Activated CD4-positive, alpha-beta memory T cell treated with anti-CD3 and anti-CD28 coated beads for 36 hours (primary cell): ENCODE measurements at places on chromosomes 13 and 19. TPM values are rescaled to one million over a fixed set of nuclear protein-coding genes. Genes with fewer than 3 reads are reported as not detected.
A peak's percentile ranks its signal among the peaks of the same experiment; 100 is the strongest.

CNN1 gene
- total RNA-seq = not detected

DNA sequence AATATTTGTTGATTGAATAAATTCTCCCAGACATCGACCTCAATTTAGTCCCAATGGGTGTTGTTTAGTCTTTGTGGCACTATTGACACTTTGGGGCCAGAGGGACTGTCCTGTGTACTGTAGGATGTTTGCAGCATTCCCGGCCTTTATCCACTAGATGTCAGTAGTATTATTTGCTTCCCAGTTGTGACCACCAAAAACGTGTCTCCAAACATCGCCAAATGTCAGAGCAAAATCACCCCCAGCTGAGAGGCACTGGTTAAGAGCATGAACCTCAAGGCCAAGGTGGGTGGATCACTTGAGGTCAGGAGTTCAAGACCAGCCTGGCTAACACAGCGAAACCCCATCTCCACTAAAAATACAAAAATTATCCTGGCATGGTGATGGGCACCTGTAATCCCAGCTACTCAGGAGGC, 15.4 kb downstream of the NLRP12 start:
- no peak overlapping the region for H3K27ac ChIP-seq
- no peak for DNase-seq
- H3K27me3 ChIP-seq = no peaks in the 10 kb centered on the region
- no peak overlapping the region for H3K4me3 ChIP-seq
- H3K4me1 ChIP-seq = no peaks in the 10 kb centered on the region

DNA sequence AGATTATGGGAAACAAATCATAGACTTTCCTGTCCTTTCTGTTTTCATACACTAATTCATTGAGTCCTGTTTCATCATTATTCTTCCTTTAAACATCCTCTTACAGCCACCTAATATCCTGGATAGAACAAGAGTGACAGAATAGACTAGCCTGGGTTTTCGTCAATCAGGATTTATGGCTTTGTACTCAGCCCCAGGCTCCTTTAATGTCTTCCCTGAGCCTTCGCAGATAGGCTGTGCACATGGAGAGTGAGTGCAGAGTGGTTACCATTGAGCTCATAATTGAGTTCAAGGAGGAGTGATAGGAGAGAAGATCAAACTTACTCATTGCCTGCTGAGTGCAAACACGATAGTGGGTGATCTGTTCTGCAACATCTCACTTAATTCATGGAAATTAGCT, 304.9 kb downstream of the TDRD3 start:
- H3K27ac ChIP-seq = no peak overlapping the region
- no peaks in the 10 kb centered on the region for H3K36me3 ChIP-seq
- DNase-seq = no peak
- H3K4me3 ChIP-seq = no peak overlapping the region
- no peaks in the 10 kb centered on the region for H3K27me3 ChIP-seq
- H3K4me1 ChIP-seq = no peaks in the 10 kb centered on the region

MAST1 gene
- 2.3 TPM for total RNA-seq

DNA sequence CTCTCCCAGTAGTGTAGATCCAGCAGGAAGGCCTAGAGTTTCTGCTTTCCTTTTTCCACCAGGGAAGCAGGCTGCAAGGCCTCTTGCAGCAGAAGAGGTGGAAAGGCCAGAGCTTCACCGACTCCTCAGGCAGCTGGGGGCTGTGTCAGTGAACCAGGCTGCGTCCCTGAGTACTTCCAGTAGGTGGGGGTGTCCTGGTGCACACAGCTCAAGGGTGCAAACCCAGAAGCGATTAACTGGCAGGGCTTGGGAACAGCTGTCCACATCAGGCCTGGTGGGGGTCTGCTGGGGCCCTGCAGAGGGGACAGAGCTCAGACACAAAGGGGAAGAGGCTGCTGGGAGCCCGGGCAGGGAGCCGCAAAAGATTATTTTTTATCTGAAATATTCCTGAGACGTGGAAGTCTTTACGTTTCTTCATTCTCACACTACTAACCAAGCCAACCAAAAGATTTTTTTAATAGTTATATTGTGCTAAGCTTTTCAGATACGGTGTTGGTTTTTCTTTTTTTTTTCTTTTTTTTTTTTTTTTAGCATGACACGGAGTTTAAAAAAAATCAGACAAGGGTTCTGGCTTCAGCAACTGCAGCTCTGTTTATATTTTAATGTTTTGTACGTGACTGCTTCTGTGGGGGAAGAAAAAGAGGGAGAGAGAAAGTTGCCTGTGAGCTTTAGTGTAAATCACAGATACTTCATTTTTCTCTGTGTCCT, 11.0 kb downstream of the TSHZ3 start:
- no peak overlapping the region for H3K4me3 ChIP-seq
- no peak for DNase-seq
- no peak overlapping the region for H3K27ac ChIP-seq
- peaks cover 7% of the 10 kb centered on the region for H3K27me3 ChIP-seq
- no peaks in the 10 kb centered on the region for H3K36me3 ChIP-seq
- H3K4me1 ChIP-seq = peaks cover 25% of the 10 kb centered on the region

KPTN gene
- total RNA-seq = 7.0 TPM

GRCh38 chr19:24046550-24046949, 40.4 kb upstream of the ZNF254 start:
- H3K36me3 ChIP-seq = peaks cover 48% of the 10 kb centered on the region
- no peaks in the 10 kb centered on the region for H3K27me3 ChIP-seq
- peaks cover 3% of the 10 kb centered on the region for H3K4me1 ChIP-seq
- H3K27ac ChIP-seq = no peak overlapping the region
- DNase-seq = no peak

DACH1 gene
- not detected for total RNA-seq

- peaks cover 9% of the 10 kb centered on the region for H3K27me3 ChIP-seq
- H3K4me3 ChIP-seq = no peak overlapping the region
- no peaks in the 10 kb centered on the region for H3K4me1 ChIP-seq
- H3K27ac ChIP-seq = no peak overlapping the region
- no peak for DNase-seq
Measured at GRCh38 chr13:59416561-59416960, 747.2 kb downstream of the DIAPH3 start.

DNA sequence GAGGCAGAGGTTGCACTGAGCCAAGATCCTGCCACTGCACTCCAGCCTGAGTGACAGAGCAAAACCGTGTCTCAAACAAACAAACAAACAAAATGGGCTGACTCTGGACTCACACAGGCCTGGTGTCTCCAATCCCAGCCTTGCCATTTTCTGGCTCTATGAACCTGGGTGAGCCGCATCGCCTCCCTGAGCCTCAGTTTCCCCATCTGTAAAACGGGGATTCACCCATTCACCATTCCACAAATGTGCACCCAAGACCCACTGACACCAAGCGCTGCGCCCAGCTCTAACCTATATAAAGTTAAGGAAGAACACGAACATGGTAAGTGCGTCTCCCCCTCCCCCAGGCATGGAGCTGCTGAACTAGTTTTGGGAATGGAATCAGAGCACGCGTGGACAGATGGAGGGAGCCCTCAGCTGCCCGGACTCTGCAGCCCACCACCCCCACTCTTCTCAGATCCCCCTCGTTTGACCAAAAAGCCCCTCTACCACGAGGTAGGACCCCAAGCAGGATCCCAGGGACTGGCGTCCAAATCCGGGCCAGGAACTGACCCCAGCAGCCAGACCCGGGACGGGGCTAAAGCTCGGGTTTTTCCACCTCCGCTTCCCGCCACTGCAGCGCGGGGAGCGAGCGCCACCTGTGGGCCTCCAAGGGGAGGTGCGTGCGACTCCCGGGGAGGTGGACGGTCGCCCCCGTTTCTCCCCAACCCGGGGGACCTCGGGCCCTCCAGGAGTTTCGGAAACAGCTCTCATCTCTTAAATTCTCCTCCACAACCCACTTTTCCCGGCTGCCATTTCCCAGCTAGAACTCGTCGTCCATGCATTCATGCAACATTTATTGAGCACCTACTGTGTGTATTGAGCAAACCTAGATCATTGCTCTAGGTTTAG, 33.0 kb upstream of the ADGRE5 start:
- H3K27me3 ChIP-seq = no peaks in the 10 kb centered on the region
- peak; percentile 79 for DNase-seq
- peak overlapping the region; percentile 55 for H3K4me3 ChIP-seq
- no peaks in the 10 kb centered on the region for H3K36me3 ChIP-seq
- H3K27ac ChIP-seq = peak overlapping the region; percentile 45

SPACA4 gene
- total RNA-seq = not detected

DNA sequence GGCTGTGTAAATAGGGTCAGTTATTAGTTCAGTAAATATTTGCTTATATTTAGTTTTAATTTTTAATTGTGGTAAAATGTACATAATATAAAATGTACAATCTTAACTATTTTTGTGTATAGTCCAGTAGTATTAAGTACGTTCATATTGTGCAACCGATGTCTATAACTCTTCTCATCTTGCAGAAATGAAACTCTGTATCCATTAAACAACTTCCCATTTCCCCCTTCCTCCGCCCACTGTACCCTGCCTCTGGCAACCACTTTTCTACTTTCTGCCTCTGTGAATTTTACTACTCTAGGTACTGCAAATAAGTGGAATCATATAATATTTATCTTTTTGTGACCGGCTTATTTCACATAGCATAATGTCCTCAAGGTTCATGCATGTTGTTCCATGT, 24.4 kb downstream of the UBAC2 start:
- DNase-seq = no peak
- H3K27me3 ChIP-seq = no peaks in the 10 kb centered on the region
- H3K27ac ChIP-seq = no peak overlapping the region

LINGO3 gene
- total RNA-seq = 0.10 TPM
